ENCODE measurements at places on chromosomes 12 and 14.

GRCh38 chr12:44929236-44929885, 53.2 kb upstream of the NELL2 start:
- no peak for DNase-seq

DNA sequence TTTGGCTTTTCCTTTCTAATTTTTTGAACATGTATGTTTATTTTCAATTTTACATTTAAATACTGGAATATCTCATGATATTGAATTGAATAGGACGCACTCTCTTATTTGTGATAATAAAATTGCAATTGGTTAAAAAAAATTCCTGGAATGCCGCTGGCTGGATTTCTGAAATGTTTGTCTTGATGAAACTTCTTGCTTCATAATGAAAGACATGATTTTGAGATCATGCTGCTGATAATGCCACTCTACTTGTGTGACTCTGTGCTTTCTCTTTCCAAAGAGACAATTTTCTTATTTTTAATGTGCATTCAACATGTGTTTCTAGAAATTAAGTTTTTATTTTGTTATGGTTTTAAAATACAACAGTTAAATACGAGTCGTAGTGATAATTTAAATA, 465.7 kb upstream of the FAR2 start:
- DNase-seq, result no peak

DNA sequence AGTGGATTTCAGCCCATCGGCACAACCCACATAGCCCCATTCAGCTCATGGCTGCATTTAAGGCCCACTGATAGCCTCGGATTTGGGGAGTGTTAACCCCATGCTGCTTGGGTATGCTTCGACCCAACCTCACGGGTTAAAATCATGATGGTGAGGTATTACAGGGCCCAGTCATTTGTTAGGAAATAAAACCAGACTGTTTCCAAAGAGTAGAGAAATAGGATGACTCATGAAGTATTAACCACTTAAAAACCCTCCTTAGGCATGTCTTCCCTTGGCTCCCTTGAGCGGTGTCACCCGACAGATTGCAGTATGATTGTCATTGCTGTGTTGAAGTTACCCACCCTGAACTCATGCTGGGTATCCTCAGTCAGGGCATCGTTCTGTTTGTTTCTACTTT, 289.1 kb downstream of the CACNA1C start:
- DNase-seq, result peak; percentile 95

GRCh38 chr12:101619858-101620761, 25.3 kb downstream of the MYBPC1 start:
- DNase-seq, result no peak

DNA sequence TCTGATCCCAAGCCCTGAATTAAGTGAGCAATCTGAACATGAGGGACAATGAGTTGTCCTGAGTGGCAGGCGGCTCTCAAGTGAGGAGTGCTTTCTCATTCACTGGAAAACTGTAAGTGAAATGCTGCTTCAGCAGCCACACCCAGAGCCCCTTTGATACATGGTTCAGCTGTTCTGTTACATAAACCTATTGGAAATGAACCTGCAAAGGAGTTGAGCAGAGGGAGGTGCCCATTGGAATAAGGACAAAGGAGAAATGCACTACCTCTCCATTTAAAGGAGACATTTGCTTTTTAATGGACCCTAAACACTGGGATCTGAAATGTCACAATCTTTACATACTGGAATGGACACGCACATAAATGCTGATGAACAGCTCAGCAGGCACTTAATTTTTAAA, 169.9 kb downstream of the CACNA1C start:
- no peak for DNase-seq

- no peak for DNase-seq
These were observed 252.4 kb upstream of the CPNE8 start for GRCh38 chr12:39157696-39158342.

- no peak for DNase-seq
These were observed 980.6 kb downstream of the VRK1 start for GRCh38 chr14:97777622-97778355.

DNA sequence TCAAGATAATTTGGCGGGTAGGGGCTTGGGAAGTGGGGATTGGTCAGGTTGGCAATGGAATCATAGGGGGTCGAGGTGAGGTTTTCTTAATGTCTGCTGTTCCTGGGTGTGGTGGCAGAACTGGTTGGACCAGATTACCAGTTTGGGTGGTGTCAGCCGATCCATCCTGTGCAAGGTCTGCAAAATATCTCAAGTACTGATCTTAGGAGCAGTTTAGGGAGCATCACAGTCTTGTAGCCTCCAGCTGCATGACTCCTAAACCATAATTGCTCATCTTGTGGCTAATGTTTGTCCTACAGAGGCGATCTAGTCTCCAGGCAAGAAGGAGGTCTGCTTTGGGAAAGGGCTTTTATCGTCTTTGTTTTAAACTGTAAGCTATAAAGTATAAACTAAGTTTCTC, 868.4 kb downstream of the DIO2 start:
- no peak for DNase-seq

- DNase-seq, result peak; percentile 40
These were observed 754.5 kb downstream of the C12orf50 start for GRCh38 chr12:87274594-87275245.

GRCh38 chr14:69794791-69795190, 2.2 kb downstream of the SLC10A1 start:
- DNase-seq, result no peak

DNA sequence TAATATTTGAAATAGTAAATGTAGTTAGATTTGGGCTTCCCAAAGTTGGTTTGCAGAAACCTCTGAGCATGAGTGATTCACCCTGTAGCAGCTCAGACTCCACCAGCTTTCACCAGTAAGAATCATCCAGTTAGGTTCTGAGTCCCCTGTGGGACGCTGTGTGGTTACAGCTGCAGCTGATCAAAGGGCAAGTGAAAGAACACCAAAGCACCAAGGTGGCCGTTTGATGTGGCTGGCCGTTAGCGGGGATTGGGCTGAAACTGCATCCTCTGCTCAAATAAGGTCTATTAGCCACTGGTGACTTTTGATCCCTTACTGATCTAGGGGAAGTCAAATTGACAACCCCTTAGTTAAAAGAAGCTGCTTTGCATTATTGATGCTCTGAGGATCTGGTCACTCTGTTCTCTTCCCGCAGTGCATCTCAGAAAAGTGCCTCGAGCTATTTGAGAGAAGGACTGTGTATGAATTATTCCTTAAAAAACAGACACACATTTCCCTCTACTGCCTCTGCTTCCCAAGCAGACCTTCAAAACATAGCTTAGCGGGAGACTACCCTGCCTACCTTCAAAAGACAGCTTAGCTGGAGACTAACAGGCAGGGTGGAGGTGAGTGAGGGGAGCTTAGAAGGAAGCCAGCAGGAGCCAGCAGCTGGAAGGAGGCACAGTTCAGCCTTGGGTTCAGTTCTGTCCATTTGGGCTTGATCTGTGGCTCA, 3.7 kb downstream of the ABHD12B start:
- DNase-seq, result no peak
